Urinary bladder (tissue), 4 donors: ENCODE measurements at places on chromosomes 16 and 17. TPM values are rescaled to one million over a fixed set of nuclear protein-coding genes. Genes with fewer than 3 reads are reported as not detected.

DNA sequence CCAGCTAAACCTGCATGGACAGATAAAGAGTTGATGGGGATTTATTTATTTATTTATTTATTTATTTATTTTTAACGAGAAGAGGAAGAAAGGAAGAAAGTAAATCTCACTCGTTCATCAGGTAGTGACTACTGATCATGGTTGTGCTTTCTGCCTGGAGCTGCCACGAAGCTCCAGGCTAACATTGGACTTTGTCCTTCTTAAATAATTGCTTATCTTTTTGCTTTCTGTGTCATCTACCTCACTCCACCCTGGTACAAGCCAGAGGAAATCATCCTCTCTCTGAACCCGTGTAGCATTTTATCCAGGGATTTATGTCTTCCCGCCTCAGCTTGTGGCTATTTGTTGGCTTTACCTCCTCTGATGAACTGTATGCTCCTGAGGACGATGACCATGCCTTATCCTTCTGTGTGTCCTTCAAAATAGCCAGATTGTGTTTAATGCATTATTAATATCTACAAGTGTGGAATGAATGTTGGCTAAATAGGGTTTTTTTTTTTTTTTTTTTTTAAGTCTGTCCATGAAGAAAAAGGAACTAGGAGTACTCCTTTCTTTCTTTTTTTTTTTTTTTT, 8.0 kb upstream of the SLC12A3 start:
- DNase-seq = no peak

DNA sequence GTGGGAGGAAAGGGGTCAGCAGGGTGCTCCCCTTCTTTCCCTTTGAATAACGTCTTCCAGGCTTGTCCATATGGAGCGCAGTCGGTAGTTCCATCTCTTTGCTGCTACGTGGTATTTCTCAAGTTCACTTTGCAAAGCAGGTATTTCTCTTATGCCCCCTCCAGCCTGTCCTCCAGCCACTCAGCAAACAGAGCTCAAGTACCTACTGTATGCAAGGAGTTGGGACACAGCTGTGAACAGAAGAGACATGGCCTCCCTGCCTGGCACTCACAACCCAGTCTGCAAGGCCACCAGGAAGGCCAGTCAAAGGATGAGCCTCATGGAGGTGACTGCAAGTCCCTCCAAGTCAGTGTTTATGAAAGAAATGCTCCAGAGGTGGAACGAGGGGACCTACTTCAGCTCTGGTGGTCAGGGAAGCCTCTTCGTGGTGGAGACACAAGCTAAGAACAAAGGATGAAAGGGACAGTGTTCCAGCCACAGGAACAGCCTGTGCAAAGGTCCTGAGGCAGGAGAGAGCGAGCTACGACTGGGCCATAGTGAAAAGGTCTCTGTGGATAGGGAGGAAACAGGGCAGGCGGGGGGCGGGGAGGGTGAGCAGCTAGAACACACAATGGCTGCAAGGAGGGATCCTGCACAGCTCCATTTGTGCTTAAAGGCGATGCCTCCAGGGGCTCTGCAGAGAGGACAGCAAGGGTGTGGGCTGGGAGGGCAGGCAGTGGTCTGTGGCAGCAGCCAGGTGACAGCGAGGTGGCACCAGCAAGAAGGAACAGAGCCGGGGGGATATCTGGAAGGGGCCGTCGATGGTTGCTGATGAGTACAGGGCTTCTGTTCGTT, 32.6 kb downstream of the PPL start:
- DNase-seq = no peak

- DNase-seq = no peak
These were observed 93.9 kb downstream of the STH start for GRCh38 chr17:46092991-46093390.

- no peak for DNase-seq
These were observed 4.9 kb downstream of the CHD9 start for GRCh38 chr16:53059672-53060071.

Gene CDC27
- total RNA-seq = 110 TPM

DNA sequence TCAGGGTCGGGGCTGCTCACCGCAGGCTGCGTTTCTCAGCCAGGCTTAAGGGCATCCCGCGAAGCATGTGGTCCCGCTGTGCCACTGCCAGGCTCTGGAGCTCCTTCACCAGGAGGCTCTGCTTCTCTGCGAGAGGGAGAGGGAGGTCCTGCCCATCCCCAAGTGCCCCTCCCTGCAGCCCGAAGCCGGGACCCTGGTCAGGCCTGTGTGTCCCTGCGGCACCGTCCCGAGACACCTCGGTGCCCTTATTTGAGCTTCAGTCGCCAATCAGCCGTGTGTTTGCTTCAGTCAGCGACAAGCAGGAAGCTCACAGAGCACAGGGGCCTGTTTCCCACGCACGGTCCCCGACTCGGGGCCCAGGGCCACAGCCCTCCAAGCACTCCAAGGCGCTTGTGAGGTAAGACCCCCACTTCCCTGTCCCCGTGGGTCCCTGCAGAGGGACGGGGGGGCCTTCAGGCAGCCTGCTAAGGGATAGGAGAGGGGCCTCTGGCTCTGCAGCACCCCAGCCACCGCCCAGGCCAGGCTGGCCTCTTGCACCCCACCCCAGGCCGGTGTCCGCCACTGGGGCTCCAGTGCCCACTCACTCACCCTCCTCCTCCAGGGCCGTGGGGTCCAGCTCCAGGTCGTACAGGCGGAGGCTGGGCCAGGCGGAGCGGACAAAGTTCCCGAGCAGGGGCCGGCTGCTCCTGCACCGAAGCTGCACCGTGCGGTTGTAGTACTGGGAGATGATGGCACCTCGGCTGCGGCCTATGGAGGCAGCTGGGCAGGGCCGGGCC, 3.2 kb downstream of the TMC6 start:
- no peak for DNase-seq

DNA sequence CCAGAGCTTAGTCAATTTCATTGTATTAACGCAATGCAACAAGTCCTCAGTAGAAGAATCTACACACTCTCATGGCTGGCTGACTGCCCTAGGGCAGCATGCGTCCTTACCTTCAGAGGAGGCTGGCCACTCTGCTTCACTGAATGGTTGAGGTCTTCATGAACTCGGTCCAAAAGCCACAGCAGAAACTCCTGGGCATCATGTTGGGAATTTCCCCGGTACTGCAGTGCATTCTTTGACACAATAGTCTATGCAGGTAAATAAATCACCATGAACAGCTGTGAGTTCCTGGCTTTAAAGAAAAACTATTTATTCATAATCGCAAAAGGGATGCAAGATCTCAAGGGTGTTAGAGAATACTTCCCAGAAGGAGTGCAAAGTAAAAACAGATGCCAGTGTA, 41.3 kb downstream of the USP31 start:
- DNase-seq = no peak

Gene ATP2C2
- 5.0 TPM for total RNA-seq
